ENCODE measurements at places on chromosomes 7 and 10.

- peak; percentile 41 for DNase-seq
These were observed 11.8 kb downstream of the KAZALD1 start for GRCh38 chr10:101073631-101074030.

- no peak for DNase-seq
These were observed 73.8 kb downstream of the ZNF277 start for GRCh38 chr7:112280267-112280666.

GRCh38 chr7:417625-417889, 102.1 kb downstream of the PDGFA start:
- no peak for DNase-seq

DNA sequence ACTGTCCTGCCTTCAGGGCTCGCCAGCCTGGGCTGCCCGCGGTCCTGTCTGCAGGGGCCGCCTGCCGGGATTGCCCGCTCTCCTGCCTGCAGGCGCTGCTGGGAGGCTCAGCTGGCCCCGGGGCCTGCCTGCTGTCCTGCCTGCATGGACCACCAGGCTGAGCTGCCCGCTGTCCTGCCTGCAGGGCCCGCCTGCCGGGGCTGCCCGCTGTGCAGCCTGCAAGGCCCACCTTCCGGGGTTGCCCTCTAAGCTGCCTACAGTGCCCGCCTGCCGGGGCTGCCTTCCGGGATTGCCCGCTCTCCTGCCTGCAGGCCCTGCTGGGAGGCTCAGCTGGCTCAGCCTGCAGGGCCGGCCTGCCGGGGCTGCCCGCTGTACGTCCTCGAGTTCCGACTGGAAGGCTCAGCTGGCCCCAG, 164.4 kb downstream of the GLRX3 start:
- DNase-seq = no peak

- no peak for DNase-seq
These were observed 81.3 kb downstream of the SEMA3A start for GRCh38 chr7:84113286-84113685.

- DNase-seq = no peak
These were observed 5.1 kb upstream of the FAM133B start for GRCh38 chr7:92595281-92595680.

- DNase-seq = peak; percentile 57
These were observed 48.6 kb upstream of the PPIF start for GRCh38 chr10:79298403-79299244.

DNA sequence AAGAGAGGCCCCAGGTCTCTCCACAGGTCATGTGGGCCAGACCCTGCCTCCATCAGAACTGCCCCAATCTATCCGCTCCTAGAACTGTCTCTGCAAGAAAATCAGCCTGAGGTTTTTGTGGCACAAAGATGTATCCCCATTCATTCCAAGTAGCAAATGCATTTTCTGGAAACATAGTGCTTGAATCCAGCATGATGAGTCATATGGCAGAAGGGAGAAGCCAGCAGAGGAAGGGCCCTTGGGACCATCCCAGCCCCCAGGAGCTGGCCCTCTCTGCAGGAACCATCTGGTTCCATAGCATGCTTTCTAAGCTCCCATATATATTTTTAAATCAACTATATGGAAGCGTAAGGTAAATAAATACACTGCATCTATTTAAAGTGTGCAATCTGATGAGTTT, 563.2 kb downstream of the GALNT17 start:
- no peak for DNase-seq

DNA sequence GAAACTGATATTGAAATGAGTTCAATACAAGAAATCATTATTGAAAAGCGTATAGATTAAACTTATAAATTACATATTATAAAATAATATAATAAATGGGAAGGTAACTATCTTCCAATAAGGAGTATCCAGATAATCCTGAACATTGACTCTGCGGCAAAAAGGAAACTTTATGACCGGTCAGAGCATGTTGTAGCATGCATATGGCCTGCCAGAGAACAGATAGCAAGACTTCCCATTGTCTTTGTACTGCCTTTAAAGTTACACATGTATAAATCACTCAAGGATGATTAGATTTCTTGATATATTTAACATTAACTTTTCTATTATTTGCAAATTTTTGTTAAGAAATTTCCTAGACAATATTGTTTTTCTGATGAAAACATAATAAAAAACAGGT, 56.2 kb upstream of the ETV1 start:
- no peak for DNase-seq

- DNase-seq = no peak
These were observed 96.0 kb upstream of the ADO start for GRCh38 chr10:62708569-62708968.

GRCh38 chr10:71648933-71649320, 70.7 kb downstream of the C10orf105 start:
- no peak for DNase-seq

- DNase-seq = no peak
These were observed 5.5 kb upstream of the CTBP2 start for GRCh38 chr10:125165584-125166573.

- peak; percentile 19 for DNase-seq
These were observed 34.3 kb upstream of the PHF14 start for GRCh38 chr7:10939237-10939910.

DNA sequence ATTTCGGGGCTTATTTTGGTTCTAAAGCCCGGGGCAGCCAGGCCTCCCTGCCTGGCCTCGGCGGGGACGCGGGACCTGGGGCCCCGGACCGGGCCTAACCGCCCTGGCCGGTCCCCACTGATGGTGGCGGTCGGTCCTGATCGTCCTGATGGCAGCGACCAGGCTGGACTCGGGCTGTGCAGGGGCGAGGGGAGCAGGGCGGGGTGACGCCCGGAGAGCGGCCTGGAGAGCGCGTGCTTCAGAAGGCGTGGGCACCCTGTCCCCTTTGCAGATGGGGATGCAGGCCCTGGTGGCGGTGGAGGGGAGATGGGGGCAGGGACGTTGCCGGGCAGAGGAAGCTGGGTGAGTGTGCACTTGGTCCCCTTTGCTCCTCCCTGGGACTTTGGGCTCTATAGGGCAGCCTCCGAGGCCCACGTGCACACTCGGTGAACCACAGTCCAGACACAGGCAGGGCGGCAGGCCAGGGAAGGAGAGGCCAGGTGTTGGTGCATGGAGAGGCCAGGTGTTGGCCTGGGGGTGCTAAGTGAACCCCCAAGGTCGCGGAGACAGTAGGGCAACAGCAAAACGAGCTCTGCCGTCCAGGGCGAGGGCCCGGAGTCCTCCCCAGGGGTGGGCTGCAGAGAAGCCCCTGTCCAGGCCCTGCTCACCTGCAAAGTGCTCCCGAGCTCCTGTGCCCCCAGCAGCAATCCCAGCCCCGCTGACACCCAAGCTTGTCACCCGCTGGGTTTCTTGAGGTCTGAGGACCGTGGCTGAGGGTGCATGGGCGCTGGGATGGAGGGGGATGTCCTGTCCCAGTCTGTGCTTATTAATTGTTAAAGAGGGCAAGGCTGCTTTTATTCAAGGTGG, 42.4 kb upstream of the FAM20C start:
- no peak for DNase-seq

DNA sequence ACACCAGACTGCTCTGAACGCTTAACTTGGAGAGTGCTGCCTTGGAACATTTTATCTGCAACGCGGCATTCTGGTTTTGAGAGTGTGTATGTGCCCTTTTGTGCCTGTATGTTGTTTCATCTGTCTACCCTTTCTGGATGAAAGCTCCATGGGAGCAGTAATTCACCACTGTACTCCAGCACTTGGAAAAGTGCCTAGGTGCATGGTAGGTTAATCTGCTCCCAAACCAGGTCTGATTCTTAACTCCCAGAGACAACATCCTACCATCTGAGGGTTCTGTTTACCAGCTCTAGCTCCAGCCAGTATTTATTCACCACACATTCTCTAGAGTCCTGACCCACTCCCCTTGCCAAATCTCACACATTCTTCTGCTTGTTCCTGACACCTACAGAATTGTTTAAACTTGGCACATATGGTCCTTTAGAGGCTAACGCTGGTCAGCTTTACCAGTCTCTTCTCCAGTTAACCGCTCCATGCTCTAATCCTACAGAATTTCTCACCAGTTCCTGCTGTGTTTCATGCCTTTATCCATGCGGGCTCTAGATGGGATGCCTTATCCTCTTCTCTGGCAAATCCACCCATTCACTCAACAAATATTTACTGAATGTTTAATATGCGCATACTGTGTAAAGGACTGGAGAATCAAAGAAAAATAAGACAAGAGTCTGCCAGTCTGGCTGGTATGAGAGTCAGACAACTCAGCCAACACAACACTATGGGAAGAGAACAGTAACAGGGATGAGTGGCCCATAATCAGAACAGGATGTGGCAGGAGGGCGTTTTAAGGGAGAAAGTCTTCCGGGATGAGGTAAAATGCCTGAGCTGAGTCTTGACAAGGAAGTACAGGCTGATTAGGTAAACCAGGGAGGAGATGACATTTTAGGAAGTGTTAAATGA, 46.3 kb downstream of the MTPN start:
- no peak for DNase-seq

GRCh38 chr10:2165771-2166460, 428.6 kb upstream of the ADARB2 start:
- DNase-seq = no peak

- peak; percentile 86 for DNase-seq
These were observed 6.1 kb downstream of the GSTO2 start for GRCh38 chr10:104274762-104275721.

GRCh38 chr7:36852931-36853330, 128.6 kb upstream of the AOAH start:
- DNase-seq = no peak

DNA sequence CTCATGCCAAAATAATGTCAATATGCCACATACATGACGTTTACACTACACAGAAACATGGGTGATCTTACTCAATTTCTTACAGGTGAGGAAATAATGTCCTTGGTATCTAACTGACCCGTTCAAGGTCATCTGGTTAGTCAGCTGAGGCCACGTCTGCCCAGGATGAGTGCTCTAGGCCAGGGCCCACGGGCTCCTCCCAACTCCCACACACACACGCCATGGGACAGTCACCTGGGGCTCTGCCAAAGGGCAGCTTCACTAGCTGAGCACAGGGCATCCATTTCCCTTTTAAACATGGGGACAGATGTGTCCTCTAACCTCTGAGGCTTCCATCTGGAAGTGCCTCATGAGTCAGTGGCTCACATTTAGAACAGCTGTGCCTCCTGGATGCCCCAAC, 123.9 kb downstream of the TNS3 start:
- no peak for DNase-seq

DNA sequence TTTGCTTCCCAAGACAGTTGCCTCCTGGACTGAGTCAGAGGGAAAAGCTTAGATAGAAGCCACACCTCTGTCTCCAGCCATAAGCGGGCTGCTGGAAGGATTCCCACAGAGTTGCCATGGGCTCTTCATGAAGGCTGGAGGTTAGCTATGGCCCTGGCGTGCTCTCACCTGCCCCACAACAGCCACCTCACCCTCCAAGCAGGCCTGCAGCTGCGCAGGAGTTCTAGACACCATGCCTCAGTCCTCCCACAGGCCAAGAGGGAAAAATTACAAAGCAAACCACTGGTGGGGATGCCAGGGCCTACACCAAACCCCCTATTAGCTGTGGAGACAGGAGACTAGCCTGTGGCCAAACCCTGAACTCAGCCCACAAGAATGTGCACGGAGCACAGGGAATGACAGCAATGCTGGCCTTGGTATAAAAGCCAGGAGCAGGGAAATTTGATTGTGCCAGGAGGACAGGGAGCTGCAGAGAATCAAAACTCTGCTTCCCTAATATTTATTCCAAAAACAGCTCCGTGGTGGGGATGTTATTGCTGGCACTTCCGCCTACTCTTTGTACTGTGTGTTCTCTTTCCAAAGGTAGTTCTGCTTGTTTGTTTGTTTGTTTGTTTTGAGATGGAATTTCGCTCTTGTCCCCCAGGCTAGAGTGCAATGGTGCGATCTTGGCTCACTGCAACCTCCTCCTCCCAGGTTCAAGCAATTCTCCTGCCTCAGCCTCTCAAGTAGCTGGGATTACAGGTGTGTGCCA, 60.3 kb upstream of the STK17A start:
- DNase-seq = no peak

GRCh38 chr10:51397695-51398094, 301.7 kb downstream of the CSTF2T start:
- no peak for DNase-seq

All from iPS-NIHi11 (cell line).